Osteoblast (primary cell): ENCODE measurements at places on chromosomes 1 and 21. TPM values are rescaled to one million over a fixed set of nuclear protein-coding genes. Genes with fewer than 3 reads are reported as not detected.

RGS7 gene
- total RNA-seq = 0.36 and 0.59 TPM in 2 replicates

CORT gene
- total RNA-seq = 0.29 and 0.36 TPM in 2 replicates

LGR6 gene
- total RNA-seq = not detected in 2 replicates

SV2A gene
- 20.3 and 23.2 TPM in 2 replicates for total RNA-seq

SPATA1 gene
- 1.8 and 2.1 TPM in 2 replicates for total RNA-seq

PPIAL4G gene
- total RNA-seq = not detected in 2 replicates

ACTL8 gene
- total RNA-seq = not detected in 2 replicates

CYP2J2 gene
- total RNA-seq = not detected in 2 replicates

FHAD1 gene
- 0.72 and 1.8 TPM in 2 replicates for total RNA-seq

HCN3 gene
- total RNA-seq = 2.5 and 2.9 TPM in 2 replicates

NTRK1 gene
- total RNA-seq = 0.36 and 0.88 TPM in 2 replicates

RNU11 gene
- total RNA-seq = not detected in 2 replicates

RAB25 gene
- total RNA-seq = not detected in 2 replicates

SLC2A5 gene
- total RNA-seq = 11.2 and 22.4 TPM in 2 replicates

TCEA3 gene
- total RNA-seq = 28.9 and 31.5 TPM in 2 replicates

TLCD4 gene
- total RNA-seq = 2.2 and 2.4 TPM in 2 replicates

AADACL3 gene
- total RNA-seq = not detected in 2 replicates

OR2L8 gene
- not detected in 2 replicates for total RNA-seq

UQCRHL gene
- total RNA-seq = 1.1 and 1.5 TPM in 2 replicates
